Islet precursor cell (in vitro differentiated cells): ENCODE measurements at places on chromosomes 5 and 9.
A peak's percentile ranks its signal among the peaks of the same experiment; 100 is the strongest.

DNA sequence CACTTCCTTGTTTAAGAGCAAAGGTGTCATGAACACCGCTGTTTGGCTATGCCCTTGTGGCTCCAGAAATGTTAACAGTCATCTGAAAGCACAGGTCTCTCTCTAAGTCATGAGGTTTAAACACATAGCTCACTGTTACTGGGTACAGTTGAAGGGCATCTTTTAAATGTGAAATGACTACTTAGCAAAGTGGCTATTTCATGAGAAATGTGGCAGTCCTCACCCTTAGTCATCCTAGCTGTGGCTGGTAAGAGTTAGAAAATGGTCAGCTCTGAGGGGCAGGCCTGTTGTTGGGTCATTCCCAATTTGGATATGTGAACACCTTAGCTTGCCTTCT lies 24.2 kb upstream of the TMEM171 start:
- DNase-seq: no peak

GRCh38 chr9:82404196-82404870 lies 415.8 kb downstream of the SPATA31D1 start:
- DNase-seq: no peak

DNA sequence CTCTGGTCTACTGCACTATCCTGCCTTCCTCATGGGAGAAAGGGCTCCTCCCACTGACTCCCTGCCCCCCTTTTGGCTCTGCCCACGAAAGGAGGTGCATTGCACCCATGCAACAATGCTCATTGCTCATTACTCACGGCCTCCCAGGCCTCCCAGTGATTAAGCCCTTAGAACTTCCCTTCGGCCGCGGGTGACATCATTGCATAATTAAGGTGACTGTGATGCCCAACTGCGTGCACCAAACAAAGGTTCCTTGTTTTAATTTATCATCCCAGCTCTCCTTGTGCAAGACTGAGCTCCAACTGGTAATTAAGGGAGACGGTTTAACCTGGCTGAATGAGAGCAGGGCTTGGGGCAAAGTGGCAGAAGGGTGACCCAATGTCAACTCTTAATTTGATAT lies 180.4 kb downstream of the GAS1 start:
- DNase-seq: peak; percentile 98

- peak; percentile 49 for DNase-seq
Observed at GRCh38 chr5:6784481-6784880, 71.2 kb downstream of the TENT4A start.

- DNase-seq: peak; percentile 55
Observed at GRCh38 chr5:151509231-151509630, 61.8 kb downstream of the SLC36A1 start.
